NCI-H460 (cell line): ENCODE measurements at places on chromosomes 7 and 10.
A peak's percentile ranks its signal among the peaks of the same experiment; 100 is the strongest.

DNA sequence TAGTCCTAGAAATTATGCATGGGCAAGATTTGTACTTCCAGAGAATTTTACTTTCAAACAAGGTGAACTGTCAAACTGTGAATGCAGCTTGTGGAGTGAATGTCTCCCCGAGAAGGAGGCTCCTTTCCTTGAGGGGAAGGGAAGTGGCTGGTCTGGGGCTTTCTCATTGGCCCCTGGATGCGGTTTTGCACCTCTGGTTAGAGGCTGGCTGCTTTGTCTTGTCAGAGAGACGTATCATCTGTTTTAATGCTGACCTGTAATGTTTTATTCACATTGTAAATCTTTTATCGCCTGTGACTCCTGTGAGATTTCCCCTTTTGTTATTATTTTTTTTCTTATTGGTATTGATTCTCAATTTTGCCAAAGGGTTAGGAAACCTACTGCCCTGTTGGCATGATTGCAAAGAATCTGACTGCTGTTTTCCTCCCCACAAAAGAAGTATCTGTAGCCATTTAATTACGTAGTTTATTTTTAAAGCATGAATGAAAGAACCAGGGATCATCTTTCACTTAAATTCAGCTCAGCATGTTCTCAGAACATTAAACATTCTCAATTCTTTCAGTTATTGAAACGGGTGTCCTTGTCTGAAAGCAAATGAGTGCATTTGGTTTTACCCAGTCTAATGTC lies 238.3 kb upstream of the NFE2L3 start:
- DNase-seq, result no peak

- no peak for DNase-seq
These were observed 4.9 kb upstream of the BMPR1A start for GRCh38 chr10:86751477-86751876.

DNA sequence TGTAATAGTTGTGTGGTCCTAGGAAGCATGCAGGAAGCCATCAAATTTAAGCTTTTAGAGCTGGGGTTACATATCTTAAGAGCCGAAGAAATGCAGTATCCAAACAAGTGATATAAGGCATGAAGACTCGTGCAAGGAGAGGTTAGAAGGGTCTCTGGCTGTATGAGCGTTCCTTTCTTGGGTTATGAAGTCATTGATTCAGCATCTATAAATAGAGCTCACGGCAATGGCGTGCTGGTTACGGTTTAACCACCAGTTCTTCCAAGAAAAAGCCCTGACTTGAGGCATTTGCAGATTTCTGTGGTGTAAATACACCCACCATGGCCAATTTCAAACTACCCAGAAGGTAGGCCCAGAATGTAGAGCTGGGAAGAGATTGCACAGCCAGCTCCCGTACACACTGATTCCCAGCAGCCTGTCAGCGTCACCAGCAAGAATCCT lies 72.0 kb upstream of the KAT6B start:
- no peak for DNase-seq

DNA sequence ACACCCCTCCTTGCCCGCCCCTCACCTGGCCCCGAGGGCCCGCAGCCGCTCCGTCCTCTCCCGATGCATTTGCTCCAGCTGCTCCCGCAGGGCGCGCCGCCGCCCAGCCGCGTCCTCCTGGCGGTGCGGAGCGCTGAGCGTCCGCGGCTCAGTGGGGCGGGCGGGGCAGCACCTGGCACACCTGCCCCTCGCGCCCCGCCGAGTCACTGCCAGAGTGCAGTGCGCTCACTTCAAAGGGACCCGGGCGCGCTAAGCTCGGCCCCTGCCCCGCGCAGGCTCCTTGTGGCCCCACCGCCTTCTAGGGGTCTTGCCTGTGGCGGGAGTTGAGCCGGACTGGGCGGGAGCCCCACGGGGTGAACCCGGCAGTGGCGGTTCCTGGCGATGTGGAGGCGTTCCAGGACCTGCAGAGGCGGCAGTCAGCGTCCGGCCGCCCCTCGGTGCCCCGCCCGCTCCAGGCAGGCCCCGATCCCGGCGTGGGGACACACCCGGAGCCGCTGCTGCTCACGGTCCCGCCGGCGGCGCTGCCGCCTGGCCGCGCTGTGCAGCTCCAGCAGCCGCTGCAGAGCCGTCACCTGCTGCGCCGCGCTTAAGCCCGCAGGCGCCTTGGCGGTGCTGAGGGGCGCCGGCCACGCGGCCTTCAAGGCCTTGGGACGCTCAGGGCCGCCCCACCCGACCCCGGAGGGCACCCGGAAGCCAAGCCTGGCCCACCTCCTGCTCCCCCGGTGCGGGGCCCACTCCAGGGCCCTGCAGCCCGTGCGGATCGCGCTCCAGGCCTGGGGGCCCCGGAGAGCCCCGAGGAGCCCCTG lies 6.7 kb downstream of the ATP6V1F start:
- DNase-seq, result no peak

GRCh38 chr10:69973678-69974077 lies 79.0 kb upstream of the MACROH2A2 start:
- DNase-seq, result no peak

- no peak for DNase-seq
These were observed 29.3 kb upstream of the CSGALNACT2 start for GRCh38 chr10:43108951-43109350.

GRCh38 chr10:22325272-22326144 lies 4.6 kb downstream of the BMI1 start:
- no peak for DNase-seq

DNA sequence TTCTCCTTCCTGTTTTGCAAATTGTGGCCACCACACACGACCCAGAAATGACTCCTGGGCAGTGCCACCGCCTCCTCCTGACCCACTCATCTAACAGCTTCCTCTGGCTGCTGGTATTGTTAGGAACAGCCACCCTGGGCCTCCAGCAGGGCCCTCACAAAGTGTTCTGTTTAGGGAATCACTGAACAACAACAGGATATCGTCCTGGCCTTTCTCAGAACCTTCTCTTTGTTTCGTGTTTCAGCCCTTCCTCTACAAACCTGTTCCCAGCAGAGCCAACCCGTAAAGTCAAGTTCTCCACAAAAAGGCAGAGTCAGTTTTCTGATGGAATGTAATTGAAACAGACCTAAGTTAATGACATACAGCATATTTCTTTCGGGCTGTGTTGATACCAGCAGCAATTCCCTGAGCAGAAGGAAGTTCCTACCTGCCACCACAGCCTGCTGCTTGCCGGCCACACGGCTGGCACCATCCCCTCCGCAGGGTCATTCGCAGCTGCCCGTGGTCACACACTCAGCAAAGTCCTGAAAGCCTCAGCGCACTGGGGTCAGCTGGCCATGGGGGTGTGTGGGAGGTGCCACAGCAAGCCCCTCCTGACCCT lies 91.7 kb upstream of the PITRM1 start:
- DNase-seq, result no peak

- peak; percentile 5 for DNase-seq
These were observed 84.5 kb downstream of the SRPK2 start for GRCh38 chr7:105304040-105304895.

DNA sequence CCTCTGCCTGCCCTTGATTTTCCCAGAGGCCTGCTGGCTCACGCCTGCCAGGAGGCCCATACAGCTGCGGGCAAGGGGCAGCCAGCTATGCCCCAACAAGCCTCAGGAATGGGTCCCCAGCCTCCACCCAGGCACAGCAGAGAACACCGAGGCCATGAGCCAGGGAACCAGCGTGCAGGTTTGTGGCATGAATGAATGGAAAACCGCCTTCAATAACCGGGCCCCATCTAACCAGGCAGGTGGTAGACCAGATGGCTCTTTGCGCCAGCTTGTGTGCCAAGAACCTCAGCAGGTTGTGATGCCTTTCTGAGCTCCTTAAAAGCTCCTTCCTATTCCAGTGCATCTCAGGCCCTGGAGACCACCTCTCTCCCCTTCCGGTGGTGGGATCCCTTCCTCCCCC lies 50.2 kb downstream of the ELFN1 start:
- DNase-seq, result no peak

DNA sequence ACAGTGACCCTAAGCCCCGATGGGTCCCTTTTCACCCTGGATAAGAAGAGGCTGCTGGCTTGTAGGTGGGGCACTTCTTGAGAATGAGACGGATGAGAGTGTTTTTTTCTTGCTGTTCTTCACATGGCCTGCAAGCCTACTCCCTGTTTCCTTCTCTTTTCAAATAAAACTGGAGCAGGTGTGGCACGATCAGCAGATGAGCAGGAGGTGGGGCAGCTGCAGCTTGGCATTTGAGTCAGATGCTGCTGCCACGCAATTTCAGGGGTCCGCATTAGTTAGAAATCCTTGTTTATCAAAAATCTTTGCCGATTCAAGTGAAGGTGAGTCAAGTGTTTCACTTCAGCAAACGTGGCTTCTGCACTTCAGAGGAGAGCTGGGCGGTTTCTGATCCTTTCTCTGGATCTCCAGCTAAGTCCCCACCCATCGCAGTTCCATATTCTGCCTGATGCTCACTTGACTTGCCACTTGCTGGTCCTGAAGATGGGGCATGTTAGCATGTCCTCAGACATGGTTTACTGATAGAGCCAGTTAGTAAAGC lies 20.8 kb downstream of the WDFY4 start:
- no peak for DNase-seq

GRCh38 chr7:18902892-18903291 lies 214.5 kb downstream of the TWIST1 start:
- no peak for DNase-seq

DNA sequence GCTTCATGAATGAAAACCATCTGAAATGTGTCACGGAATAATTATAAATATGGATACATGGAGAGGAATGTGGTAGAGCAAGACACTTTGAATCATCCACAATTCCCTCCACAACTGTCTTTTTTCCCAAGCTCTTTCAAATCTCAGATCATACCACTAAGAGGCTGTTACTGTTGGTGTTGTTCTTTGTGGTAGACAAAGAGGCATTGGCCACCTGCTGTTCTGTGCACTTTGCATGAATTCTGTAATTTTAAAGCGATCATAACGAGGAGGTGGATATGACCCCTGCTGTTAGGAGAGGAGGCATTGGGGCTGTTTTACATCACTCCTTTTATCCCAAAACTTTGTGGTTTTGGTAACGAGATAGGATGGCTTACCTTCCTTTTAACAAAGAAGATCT lies 141.2 kb upstream of the KLF6 start:
- no peak for DNase-seq

- no peak for DNase-seq
These were observed 308.9 kb upstream of the POM121L12 start for GRCh38 chr7:52726493-52726892.

GRCh38 chr7:91201442-91202113 lies 62.7 kb upstream of the FZD1 start:
- DNase-seq, result no peak

GRCh38 chr7:20980232-20980631 lies 193.5 kb upstream of the SP8 start:
- no peak for DNase-seq

DNA sequence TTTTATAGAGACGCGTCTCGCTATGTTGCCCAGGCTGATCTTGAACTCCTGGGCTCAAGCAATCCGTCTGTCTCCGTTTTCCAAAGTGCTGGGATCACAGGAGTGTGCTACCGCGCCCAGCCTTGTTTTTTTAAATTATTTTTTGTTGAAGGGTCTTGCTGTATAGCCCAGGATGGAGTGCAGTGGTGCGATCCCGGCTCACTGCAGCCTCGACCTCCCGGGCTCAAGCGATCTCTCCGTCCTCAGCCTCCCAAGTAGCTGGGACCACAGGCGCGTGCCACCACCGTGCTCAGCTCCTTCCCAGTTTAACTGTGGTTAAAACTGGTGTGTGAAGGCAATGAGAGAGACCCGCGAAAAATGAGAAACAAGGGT lies 11.0 kb upstream of the HNRNPF start:
- DNase-seq, result no peak

DNA sequence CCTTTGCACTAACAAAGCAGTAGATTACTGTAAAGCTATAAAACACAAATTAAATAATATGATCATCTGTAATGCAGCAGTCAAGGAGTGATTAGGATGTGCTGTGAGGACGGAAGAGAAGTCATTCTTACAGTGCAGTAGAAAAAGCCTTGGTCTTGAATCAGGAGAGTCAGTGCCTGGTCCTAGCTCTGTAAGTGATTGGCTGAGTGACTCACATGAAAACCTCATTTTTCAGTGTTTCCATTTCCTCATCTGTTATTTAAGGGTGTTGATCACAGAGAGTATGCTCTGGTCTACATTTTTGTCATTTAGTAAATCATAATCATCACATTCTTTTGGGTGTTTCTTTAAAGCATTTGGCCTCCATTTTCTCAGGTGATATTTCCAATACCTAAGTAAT lies 717.8 kb downstream of the LRMDA start:
- DNase-seq, result no peak

DNA sequence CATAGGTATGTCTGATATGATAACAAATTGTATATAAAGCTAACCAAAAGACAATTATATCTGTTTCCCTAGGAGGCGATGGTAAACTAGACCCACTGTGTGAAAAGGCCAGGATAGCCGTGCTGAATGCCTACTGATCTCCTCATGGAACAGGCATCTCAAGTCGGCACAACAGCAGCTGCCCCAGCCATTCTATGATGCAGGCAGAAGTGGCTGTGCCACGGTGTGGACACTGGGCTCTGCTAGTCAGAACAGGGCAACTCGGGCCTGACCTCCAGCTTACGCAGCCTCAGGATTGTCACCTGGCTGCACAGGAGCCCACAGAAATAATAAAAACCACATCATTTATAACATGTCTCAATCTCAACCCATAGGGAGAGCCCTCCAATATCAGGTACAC lies 15.0 kb downstream of the C10orf53 start:
- DNase-seq, result no peak

DNA sequence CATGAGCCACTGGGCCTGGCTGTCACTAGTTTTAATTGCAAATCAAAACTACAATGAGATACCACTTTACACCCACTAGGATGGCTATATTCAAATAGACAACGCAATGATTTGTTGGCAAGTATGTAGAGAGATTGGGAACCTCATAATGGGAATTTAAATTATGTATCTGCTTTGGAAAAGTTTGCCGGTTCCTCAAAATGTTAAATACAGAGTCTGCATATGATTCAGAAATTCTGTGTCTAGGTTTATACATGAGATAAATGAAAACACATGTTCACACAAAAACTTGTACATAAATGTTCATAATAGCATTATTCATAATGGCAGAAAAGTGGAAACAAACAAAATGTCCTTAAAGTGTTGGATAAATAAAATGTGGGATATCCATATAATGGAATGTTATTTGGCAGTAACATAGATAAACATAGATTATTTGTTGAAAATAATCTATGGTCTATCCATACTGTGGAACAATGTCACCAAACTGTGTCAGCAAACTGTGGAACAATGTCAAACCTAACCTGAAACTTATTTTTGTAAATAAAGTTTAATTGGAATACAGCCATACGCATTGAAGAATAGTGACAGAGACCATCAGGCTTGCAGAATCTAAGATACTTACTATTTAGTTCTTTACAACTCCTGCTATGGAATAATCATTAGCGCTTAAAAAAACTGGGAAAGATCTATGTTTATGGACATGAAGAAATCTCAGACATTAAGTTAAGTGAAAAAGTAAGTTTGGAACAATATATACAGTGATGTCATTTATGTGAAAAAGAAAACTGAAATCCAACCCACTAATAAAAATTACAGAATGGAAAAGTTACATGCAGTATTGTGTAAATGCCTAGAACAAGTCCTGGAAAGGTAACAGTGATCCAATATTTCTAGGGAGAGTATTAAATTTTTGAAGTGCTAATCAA lies 70.9 kb downstream of the CCDC7 start:
- no peak for DNase-seq
